A549 treated with dexamethasone at 1 μM for 4 hours (cell line): ENCODE measurements at places on chromosomes 6 and 20. TPM values are rescaled to one million over a fixed set of nuclear protein-coding genes. Genes with fewer than 3 reads are reported as not detected.

Gene PARD6B
- total RNA-seq, result 3.7 to 5.1 TPM (median 4.5 TPM) in 5 replicates

Gene C20orf96
- total RNA-seq, result 9.5 to 10.7 TPM (median 10.1 TPM) in 5 replicates

Gene GSTA5
- total RNA-seq, result not detected in 5 replicates

Gene ZSCAN31
- 1.2 to 2.8 TPM (median 1.8 TPM) in 5 replicates for total RNA-seq

Gene SLC44A4
- total RNA-seq, result 0.04 to 0.06 TPM in 2 of 5 replicates, not detected in the others
